ENCODE measurements at places on chromosomes 16 and 17.

DNA sequence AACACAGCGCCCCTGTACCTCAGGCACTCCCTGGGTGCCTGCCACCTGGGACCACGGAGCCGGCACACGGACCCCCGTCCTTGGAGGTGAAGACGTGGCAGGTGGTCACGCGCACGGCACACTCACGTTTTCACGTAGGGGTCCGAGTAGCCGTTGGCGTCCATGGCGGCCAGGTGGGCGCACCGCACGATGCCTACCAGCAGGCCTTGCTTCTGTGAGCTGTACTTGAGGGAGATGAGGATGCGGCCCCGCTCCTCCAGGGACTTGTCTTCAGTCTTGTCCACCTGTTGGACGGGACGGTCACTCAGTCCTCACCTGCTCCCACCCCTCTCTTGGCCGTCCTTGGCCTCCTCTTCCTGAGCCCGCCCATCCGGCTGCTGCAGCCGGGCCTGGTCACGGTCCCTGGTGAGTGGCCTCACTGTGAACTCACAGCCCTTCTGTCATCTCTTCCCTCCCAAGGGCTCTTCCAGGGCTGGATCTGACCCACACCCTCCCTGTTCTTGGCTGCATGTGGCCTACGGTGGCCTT is 18.8 kb downstream of the SCGB1C2 start:
- DNase-seq: no peak

GRCh38 chr17:35265071-35265470 is 22.2 kb downstream of the SLFN5 start:
- DNase-seq: no peak

GRCh38 chr16:30087181-30087898 is 4.4 kb downstream of the TBX6 start:
- no peak for DNase-seq

GRCh38 chr17:323721-324571 is 28.7 kb downstream of the RPH3AL start:
- no peak for DNase-seq

GRCh38 chr17:63916566-63917185 is 2.0 kb downstream of the GH1 start:
- DNase-seq: no peak

DNA sequence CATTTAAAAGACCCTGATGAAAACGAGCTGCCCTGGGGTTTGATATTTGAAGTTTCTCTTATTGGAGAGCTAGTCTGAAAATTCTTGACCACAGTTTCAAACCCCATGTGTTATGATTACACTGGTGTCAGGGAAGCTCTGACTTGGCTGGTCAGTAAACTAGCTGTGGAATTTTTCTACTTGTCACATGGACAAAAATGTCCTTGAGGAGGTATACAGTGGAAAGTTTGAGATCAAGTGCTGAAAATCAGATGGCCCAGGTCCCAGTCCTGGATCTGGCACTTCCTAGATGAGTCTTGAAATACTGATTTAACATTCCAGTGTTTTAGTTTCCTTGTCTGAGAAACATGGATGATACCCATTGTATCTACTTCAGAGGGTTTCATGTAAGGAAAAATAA is 30.7 kb upstream of the SOX9 start:
- DNase-seq: no peak

DNA sequence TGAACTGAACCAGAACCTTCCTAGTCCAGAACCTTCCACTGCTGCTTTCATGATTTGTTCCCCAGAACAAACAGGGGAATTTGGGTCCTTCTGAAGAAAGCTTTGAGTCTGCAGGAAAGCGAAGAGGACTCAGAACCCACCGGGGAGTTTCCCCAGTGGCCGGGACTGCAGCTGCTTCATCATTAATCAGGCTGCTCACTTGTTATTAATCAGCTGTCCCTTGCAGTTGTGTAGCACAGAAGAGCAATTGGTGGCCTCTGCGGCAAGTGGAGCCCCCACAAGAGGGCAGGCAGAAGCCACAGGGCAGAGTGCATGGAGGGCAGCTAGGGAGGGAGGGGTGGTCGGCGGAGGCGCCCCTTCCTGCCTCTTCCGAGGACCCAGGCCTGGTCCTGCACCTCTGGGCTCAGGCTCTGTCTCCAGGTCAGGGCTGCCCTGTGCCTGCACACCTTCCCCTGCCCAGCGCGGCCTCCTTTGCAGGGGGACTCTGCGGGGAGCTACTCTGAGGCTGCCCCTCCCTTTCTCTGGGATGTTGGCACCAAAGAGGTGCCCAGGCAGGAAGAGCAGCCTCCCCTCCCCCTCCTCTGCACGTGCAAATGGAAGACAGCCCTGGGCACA is 6.9 kb downstream of the CCL17 start:
- no peak for DNase-seq

DNA sequence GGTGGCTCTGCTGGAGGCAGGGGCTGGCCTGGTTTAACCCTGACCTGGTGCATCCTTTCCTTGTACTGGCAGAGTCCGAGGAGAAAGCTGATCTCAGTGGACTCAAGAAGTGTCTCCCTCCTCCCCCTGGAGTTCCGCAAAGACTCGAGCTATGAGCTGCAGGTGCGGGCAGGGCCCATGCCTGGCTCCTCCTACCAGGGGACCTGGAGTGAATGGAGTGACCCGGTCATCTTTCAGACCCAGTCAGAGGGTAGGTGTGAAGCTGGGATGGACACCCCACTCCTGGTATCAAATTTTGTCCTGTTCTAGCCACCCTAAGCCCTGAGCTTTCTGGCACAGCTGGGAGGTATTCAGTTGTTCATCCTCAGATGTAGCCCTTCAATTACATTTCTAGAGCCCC is 42.5 kb downstream of the IL21R start:
- DNase-seq: no peak

DNA sequence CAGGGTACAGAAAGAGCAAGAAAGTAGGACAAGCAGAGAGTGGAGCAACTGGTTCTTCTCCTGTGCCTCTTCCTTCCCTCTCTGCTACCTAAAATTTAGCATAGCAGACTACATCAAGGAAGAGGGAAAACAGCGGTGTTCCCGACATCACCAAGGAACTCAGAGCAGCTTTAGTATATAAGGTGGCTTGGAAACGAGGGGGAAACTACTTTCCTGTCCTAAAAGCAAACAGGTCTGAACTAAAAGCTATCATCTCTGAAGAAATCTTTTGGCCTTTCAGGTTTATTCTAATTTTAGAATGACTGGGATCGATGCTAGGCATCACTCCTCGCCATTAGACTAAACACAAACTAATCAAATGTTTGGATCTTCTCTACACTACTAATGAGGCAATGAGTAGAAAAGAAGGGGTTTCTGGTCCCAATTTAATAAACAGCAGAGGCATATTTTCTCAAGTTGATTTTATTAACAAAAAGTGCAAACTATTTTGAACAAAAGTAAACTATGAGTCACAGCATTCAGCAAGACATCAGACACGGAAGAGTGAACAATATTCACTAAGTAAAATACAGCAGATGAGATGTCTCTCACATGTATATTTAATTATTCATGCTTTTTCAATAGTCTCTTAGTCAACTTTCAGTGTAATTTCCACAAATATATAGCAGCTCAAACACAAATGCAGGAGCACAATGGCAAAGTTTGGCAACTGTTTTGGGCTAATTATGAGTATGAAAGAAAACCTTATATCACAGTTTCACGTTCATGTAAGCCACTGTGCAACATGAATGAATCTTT is 108.7 kb downstream of the TRIM37 start:
- DNase-seq: no peak

DNA sequence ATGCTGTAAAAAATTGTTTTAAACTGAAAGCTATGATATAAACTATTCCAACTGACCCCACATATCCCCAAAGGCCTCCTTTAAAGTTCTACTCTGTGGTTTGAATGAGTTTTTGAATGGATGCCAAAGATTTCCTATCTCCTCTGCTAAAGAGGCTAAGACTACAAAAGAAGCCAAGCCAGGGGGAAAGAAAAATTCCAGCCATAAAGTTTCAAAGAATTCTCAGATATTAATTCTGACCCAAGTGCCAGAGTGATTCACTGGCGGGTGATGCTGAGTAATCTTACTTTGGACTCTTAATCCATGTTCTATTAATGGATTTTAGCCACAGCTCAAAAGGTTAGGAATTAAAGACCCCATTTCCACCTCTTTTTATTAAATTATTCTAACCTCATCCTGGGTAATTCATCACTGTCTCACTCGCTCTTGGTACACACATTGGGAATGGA is 60.7 kb downstream of the HS3ST3A1 start:
- no peak for DNase-seq

DNA sequence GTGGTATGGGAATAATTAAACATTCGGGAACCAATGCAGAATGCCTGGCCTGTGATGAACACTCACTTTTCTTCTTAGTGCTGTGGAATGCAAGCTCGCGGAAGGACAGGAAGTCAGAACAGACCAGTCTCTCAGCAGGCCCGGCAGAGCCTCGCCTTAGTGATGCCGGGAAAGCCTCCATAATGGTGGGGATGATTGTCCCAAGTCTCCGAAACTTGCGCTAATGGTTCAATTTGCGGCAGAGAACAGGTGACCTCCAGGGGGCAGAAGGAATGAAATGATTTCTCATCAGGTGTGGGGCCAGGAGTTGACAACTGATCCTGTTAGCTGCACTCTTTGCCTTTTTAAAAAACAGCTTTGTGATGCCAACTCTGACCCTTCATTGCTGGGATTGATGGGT is 170.6 kb downstream of the GSG1L start:
- DNase-seq: no peak

DNA sequence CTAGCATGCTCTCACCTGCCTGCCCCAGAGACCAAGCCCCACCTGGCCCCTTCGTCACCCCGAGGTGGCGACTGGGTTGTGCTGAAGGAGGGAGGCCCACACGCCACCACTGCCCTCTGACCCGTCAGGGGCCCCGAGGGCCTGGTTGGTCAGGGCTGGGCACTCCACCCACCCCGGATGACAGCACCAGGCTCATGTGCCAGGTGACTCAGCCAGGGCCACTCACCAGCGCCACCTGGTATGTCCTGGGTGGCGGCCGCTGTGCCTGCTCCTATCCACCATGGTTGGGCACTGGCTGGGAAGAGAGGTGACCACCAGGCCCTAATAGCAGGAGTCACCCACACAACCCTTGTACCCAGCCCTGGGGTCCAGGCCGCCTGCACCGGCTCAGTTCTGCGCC is 68.9 kb downstream of the JPH3 start:
- DNase-seq: no peak

- no peak for DNase-seq
Measured at GRCh38 chr17:80191192-80191591, 21.4 kb downstream of the CARD14 start.
